ENCODE measurements at places on chromosomes 4 and X.

DNA sequence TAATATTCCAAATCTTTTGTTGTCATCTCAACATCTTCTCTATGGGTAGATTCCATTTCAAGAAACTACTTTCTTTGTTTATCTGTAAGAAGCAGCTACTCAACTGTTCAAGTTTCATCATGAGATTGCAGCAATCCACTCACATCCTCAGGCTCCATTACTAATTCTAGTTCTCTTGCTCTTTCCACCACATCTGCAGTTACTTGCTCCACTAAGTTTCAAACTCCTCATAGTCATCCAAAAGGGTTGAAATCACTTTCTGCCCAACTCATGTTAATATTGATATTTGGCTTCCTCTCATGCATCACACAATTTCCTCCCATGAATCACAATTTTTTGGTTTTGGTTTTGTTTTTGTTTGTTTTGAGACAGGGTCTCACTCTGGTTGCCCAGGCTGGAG, 35.7 kb downstream of the ADH5 start:
- no peak for DNase-seq

GRCh38 chrX:53445977-53446376, 11.8 kb upstream of the HSD17B10 start:
- DNase-seq: peak; percentile 69

DNA sequence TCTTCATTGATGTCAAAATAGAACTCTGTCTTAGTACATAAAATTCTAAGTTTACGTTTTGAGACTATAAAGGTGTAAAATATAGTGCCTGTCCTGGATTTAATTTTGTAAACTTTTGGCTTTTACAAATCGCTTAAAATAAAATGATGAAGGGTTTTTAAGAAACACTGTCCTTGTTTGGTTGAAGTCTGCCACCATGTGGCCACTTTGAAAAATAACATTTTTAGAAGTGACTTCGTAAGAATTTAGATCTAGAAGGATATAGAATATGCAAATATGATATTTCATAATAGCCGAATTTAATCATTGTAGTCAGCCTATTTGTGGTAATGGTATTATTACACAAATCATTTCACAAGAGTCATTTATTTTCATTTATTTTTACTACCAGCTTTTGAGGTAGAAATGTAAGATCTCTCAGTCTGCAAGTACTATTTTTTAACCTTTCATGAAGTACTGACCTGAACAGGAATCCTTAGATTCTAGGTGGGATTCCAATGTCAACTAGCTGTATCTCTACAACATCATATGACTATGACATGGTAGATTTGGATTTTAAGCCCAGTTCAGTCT, 31.0 kb upstream of the FAT4 start:
- no peak for DNase-seq

GRCh38 chrX:44784241-44784640, 59.6 kb upstream of the DUSP21 start:
- no peak for DNase-seq

DNA sequence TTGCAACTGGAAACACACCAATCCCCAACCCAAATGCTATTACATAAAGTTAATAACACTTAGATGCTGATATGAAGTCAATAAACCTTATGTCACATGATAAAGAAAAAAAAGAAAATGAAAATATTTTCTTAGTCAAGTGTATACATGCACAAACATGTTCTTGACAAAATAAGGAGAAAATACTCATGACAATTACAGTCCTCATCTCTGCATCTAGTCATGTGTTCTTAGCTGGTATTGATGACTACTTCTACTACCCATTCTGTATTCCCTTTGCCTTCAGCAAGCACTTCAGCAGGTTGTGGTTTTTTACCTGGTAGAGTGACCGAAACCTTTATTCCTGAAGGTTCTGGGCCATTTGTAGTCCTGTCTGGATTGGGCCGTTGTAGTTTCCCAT, 24.9 kb downstream of the CXCL8 start:
- DNase-seq: no peak

DNA sequence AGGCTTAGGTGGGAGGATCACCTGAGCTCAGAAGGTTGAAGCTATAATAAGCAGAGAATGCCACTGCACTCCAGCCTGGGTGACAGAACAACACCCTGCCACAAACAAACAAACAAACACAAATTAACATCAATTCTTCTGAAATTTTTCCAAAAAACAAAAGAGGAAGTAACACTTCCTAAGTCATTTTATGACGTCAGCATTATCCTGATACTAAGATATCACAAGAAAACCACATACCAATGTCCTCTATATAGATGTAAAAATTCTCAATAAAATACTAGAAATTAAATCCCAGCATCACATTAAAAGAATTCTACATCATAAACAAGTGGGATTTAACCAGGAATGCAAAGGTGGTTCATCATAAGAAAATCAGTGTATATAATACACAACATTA, 64.4 kb upstream of the STK26 start:
- no peak for DNase-seq

GRCh38 chr4:48261281-48261680, 8.4 kb downstream of the TEC start:
- DNase-seq: no peak

- DNase-seq: no peak
These were observed 32.7 kb downstream of the NLGN3 start for GRCh38 chrX:71177327-71177726.

GRCh38 chrX:140510306-140510676, 5.4 kb upstream of the SOX3 start:
- DNase-seq: no peak

- peak; percentile 79 for DNase-seq
These were observed at the start of gene GLOD5 for GRCh38 chrX:48761674-48762471. Gene GLOD5, plus strand, starts transcription at chrX:48761747. Its CDS starts 44 bp downstream, at chrX:48761791.

DNA sequence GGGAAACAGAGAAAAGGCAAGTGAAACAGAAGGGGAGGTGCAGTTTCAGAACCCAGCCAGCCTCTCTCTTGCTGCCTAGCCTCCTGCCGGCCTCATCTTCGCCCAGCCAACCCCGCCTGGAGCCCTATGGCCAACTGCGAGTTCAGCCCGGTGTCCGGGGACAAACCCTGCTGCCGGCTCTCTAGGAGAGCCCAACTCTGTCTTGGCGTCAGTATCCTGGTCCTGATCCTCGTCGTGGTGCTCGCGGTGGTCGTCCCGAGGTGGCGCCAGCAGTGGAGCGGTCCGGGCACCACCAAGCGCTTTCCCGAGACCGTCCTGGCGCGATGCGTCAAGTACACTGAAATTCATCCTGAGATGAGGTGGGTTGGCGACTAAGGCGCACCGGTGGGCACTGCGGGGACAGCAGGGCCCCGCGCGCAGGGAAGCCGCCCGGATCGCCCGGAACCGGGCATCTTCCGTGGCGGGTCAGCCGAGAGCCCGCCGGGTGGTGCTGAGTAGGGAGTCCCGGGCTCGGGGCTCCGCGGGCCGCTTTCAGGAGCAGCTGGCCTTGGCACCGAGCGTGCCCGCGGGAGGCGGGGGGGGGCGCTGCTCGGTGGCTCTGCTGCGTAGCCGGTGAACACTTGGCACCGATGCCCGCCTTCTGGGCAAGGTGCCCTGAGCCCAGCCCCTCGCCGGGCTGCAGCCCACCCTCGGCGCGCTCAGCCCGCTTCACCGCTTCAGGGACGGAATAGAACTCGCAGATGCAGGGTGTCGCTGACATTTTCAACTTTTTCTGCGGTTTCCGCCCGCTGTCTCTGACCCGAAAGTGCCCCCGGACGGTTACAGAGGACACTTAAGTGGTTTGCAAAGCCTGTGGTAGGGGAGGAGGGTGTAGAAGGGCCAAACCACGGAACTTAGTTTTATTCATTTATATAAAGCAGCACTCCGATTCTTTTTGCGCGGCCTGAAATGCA, at the start of gene CD38:
CD38 (plus strand) TSS at position 40 of the 953 bp plus-strand sequence; CDS start at position 127, 87 bp downstream.
- DNase-seq: peak; percentile 65

DNA sequence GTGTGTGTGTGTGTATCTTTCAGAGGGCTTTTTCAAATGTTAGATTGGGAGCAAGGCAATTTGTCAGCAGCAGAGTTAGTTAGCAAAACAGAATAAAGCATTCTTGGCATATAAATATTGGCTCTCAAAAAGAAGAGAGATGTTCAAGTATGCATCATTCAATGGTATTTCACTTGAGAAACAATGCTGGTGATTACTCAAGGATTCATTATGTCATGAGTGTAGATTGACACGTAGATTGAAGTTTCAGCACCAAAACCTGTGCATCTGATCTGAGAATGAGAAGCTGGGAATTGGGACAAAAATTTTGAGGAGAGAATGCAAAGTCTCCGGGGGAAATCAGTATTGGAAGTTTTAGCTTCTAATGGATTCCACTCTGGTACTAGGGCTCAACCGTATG, 241.4 kb downstream of the FRMPD4 start:
- DNase-seq: no peak

- no peak for DNase-seq
These were observed 334.5 kb downstream of the GALNTL6 start for GRCh38 chr4:172147687-172148086.

GRCh38 chr4:98467627-98468072, 190.8 kb downstream of the TSPAN5 start:
- peak; percentile 89 for DNase-seq

DNA sequence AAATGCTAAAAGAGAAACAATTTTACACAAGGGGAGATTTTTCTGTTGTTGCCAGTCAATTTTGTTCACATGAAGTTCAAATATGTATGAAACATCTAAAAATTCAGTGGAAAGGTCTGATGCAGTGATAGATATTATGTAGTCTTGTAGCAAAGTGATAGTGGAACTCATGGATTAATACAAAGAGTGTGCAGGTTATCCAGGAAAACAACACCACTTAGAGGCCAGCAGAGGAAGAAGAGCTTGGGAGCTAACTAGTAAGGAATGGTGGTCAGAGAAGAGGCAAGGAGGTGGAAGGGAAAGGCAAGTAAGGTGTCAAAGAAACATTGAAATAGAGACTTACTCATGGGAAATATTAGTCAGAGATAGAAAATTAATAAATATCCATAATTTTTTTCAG, 395.6 kb downstream of the MAPK10 start:
- no peak for DNase-seq

DNA sequence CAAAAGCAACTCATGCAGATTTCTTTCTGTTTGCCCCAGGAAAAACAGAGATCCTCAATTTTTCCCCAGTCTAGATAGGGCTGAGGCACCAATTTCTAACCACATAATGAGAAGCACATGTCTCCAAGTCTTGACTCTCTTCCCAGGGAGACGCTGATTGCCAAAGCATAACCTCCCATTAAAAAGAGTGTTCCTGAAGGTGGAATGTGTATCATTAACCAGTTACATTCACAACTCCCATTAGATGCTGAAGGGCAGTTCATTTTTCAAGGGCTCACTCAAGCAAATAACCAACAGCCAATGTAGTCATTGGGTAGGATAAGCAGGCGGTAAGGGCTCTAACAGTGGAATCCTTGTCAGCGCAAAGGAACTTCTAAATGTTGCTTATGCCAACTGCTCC, 27.5 kb downstream of the TMEM47 start:
- no peak for DNase-seq

- no peak for DNase-seq
These were observed 277.4 kb downstream of the NKX6-1 start for GRCh38 chr4:84221704-84222103.

GRCh38 chrX:139811942-139812629, 104.1 kb upstream of the MCF2 start:
- no peak for DNase-seq

GRCh38 chr4:72767618-72768302, 198.7 kb upstream of the ADAMTS3 start:
- DNase-seq: no peak

GRCh38 chr4:2837110-2837903, 6.3 kb upstream of the ADD1 start:
- DNase-seq: peak; percentile 40

GRCh38 chr4:111959222-111959621, 186.0 kb upstream of the FAM241A start:
- DNase-seq: peak; percentile 63

DNA sequence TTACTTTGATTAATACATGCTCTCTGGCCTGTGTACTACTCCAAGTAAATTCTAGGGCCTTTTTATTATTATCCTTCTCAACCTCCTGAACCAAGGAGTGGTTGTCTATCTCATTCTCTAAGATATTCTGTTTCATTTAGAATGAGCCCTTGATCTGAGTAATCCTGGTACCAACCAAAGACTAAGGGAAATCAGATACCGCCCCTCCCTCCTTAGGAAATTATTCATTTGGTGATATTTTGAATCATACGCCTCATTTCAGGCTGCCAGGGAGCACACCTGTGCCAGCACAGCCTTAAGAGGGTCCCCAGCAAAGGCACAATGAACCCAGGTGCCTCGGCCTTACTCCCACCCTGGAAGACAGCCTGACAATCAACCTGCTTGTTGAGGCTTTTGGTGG, 73.2 kb upstream of the STARD8 start:
- no peak for DNase-seq

DNA sequence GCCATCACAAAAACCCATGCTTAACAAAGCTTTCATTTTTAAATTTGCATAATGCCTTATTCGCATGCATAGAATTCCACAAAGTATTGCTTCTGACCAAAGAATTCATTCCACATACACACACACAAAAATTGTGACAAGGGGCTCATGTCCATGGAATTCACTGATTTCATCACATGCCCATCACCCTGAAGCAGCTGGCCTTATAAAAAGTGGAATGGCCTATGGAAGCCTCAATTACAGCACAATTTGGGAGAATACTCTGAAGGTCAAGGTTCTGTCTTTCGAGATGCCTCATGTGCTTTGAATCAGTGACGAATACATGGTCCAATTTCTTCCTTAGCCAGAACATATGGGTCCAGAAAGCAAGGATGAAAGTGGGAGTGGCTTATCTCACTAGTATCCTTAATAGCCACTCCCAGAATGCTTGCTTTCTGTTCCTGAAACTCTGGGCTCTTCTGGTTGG, 165.7 kb downstream of the KDR start:
- no peak for DNase-seq

GRCh38 chr4:81828991-81829390, 357.3 kb upstream of the RASGEF1B start:
- no peak for DNase-seq

DNA sequence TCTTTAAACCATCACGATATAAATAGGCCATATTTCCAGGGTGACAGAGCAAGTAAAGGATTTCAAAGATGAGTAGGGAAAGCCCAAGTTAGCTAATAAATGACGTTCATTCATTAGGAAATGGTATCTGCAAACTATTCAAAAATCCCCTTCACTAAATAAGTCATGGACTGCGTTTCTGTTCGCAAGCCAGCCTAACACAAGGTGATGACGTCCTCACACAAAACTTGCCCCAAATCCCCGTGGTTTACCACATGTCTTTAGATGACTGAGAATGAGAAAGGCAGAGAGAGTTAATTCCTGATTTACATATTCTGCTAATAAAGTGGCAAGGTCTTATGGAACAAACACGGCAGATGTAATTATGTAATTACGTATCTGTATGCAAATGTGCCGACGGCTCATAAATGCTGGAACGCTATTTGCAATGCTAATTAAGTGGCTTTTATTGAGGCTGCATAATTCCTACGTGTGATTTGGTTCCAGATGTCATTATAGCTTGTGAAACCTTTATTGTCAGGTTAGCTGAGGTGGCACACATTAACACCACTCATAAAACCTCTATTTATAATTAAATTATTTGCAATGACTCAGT, 437.7 kb upstream of the FRG1 start:
- no peak for DNase-seq

- no peak for DNase-seq
These were observed 41.1 kb upstream of the HS3ST1 start for GRCh38 chr4:11469650-11470437.

GRCh38 chr4:183828125-183828524, 77.0 kb upstream of the STOX2 start:
- no peak for DNase-seq

- no peak for DNase-seq
These were observed 152.6 kb downstream of the MAGEB17 start for GRCh38 chrX:16319929-16320328.

All from islet precursor cell (in vitro differentiated cells).